CD4-positive, alpha-beta T cell treated with Interleukin-17A for 1 hour (primary cell): ENCODE measurements at places on chromosomes 1 and 21.
A peak's percentile ranks its signal among the peaks of the same experiment; 100 is the strongest.

GRCh38 chr1:201125800-201126199, 1.2 kb downstream of the ASCL5 start:
- no peak for DNase-seq

- peak; percentile 7 for DNase-seq
Observed at GRCh38 chr21:32770871-32771523, 558 bp downstream of the PAXBP1 start.

GRCh38 chr1:55869065-55869464, 653.9 kb upstream of the USP24 start:
- no peak for DNase-seq

GRCh38 chr21:15559660-15560059, 170.1 kb upstream of the USP25 start:
- DNase-seq: no peak

GRCh38 chr1:34590211-34590623, 164.6 kb upstream of the GJB5 start:
- DNase-seq: no peak
